ENCODE measurements at places on chromosomes 6 and 20.

DNA sequence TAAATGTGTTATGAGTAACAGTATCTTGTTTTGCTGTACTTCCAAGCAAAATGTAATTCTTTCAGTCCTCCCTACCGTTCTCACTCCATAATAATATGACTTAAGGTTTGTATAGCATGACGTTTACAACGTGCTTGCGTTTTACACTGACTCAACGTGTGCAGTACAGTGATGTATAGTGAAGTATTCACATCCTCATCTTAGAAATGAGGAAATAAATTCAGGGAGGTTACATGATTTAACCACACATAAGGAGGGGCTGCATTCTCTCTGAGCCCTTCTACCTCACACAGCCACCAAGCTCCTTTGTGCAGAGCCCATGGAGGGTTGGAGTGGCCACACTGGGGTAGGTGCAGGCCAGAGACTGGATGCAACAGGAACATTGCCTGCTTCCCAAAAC, 164.5 kb downstream of the MTHFD1L start:
- DNase-seq, result no peak

DNA sequence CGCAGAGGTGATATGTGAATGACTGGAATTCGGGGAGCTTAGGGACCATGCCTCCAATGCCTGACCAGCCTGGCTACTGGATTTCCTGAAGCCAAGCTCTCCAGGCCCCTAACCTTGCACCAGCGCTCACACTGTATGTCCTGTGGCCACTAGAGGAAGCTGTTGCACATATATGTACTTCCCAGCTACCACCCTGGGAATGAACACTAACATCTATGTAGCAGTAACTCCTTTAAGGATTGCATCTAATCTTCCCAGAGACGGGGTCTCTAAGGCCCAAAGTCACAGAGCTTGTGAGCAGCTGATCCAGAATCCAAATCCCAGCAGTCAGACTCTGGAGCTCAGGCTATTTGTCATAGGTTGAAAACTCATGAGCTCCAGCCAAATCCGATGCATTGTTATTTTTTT, 20.4 kb upstream of the BPIFB1 start:
- peak; percentile 1 for DNase-seq

GRCh38 chr6:17665132-17665531, 41.6 kb downstream of the NUP153 start:
- peak; percentile 40 for DNase-seq

DNA sequence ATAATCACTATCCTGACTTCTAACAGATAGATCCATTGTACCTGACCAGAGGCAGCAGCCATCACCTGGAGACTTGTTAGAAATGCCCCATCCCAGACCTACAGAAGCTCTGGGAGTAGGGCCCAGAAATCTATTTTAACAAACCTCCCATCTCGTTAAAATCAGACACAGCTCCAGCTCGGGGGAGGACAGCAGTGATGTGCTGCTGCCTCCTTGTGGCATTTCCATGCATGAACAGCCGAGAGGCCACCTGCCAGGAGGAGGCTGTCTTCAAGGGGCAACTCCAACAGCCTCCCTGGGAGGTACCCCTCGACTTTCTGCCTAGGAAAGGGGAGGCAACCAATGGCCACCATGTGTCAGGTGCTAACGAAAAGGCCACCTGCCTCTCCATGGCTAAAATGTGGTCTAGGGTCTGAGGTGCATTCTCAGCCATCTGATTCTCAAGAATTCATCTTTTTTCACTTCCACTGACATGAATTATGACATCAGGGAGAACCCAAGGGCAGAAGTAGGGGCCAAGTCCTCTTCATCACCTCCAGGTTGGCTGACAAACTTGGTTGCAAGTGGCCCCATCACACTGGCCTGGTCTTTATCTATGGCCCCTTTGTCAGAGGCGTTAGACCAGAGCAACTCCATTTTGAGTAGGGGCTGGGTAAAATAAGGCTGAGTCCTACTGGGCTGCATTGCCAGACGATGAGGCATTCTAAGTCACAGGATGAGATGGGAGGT, 12.2 kb upstream of the KCNK15 start:
- peak; percentile 56 for DNase-seq

DNA sequence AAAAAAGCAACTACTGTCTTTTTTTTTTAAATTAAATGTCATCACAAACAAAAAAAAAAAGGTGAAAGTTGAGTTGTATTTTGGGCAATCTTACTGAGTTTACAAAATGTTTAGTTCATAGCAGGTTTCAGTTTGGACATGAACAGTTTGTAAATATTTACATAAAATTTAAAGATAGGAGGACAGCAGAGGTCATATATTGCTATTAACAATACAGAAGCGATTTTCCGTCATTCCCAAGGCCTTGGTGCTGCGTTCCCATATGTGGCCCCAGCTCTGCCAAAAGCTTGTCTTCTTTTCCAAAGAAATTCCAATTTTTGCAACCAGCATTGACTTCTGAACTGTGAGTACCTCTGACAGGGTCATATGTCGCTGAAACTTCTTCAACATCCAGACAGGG, 5.1 kb downstream of the BACH2 start:
- no peak for DNase-seq

DNA sequence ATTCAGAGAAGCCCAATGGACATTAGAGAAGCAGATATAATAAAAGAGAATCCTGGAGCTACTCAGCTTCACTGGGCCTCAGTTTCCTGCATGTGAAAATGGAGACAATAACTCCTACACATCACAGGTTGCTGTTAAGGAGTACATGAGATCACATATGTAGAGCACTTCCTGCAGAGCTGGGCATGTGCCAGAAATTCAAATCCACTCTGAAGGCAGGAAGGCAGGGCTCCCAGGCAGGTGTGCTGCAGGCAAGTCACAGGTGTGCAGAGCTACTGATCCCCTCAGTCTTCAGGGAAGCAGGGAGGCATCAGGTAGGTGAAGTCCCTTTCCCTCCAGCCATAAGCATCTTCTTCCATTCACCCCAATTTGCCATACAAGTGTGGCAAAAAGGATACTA, 48.0 kb downstream of the DST start:
- peak; percentile 2 for DNase-seq

- no peak for DNase-seq
These were observed 43.8 kb upstream of the SIRPA start for GRCh38 chr20:1851396-1851795.

- no peak for DNase-seq
These were observed 97.2 kb downstream of the DACT2 start for GRCh38 chr6:168222115-168223043.

- DNase-seq, result peak; percentile 53
These were observed 648 bp downstream of the COL19A1 start for GRCh38 chr6:69866770-69867638.

GRCh38 chr6:41633056-41633634, 5.1 kb upstream of the MDFI start:
- DNase-seq, result no peak

- no peak for DNase-seq
These were observed 300.2 kb upstream of the SYNCRIP start for GRCh38 chr6:85942844-85943243.

DNA sequence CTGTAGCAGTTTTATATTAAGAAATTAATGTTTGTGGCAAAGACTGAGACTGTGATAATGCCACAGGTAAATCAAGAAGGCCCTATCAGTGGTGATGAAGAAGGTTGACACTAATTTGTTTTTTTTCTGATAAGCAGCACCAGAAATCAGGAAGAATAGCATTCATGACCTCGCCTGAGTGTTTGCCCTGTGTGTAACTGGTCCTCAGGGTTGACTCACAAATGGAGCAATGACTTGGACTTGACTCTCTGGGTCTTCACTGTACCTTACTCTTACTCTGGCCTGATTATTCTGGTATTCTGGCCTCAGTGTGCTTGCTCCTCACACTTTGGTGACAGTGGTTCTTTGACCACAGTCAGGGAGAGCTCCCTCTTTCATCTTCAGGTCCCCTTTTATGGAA, 243.9 kb downstream of the HAO1 start:
- DNase-seq, result no peak

DNA sequence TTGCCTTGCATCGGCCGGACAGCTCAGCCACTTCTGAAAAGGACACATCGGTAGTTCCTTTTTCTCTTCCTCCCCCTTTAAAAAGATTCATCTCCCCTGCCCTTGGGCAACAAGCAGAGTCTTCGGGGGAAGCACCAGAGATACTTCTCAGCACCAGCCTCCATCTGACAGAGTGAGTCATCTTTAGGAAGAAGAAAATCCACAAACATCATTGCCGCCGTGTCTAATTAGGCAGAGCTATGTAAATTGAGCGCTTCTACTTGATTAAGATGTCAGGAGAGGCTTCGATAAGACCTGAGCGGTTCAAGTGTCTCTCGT, 186.4 kb downstream of the TAF4 start:
- DNase-seq, result no peak

DNA sequence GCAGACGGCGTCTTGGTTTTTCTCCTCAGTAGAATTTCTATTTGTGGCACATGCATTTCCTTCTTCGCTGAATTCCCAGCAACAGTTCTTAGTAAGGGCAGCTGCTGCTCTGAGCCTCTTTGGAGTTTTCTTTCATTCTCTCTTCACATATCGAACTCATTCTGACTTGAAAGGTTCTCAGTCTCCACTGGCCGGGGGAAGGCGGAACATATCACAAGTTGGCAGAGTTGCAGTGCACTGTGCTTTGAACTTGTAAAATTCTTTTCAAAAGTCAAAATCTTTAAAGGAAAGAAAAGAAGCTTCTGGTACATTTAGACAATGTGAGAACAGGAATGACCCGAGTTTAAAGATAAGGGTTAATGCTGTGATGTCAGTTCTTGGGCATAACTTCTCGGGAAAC, 286.1 kb upstream of the MAP3K7 start:
- no peak for DNase-seq

- no peak for DNase-seq
These were observed 118.1 kb downstream of the MACROD2 start for GRCh38 chr20:14113416-14113815.

DNA sequence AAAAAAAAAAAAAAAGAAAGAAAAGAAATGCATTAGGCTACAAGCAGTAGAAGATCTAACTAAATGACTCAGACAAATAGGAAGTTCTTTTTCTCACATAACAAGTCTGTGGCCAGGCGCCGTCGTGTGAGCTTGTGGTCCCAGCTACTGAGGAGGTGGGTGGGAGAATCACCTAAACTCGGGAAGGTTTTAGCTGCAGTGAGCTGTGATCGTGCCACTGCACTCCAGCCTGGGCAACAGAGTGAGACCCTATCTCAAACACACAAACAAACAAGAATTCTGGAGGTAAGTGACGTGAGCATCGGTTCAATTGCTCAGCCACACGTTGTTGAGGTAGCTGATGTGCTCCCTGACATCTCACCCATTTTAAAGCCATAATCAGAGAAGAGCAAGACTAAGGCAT, 37.9 kb upstream of the SLC23A2 start:
- DNase-seq, result peak; percentile 54

DNA sequence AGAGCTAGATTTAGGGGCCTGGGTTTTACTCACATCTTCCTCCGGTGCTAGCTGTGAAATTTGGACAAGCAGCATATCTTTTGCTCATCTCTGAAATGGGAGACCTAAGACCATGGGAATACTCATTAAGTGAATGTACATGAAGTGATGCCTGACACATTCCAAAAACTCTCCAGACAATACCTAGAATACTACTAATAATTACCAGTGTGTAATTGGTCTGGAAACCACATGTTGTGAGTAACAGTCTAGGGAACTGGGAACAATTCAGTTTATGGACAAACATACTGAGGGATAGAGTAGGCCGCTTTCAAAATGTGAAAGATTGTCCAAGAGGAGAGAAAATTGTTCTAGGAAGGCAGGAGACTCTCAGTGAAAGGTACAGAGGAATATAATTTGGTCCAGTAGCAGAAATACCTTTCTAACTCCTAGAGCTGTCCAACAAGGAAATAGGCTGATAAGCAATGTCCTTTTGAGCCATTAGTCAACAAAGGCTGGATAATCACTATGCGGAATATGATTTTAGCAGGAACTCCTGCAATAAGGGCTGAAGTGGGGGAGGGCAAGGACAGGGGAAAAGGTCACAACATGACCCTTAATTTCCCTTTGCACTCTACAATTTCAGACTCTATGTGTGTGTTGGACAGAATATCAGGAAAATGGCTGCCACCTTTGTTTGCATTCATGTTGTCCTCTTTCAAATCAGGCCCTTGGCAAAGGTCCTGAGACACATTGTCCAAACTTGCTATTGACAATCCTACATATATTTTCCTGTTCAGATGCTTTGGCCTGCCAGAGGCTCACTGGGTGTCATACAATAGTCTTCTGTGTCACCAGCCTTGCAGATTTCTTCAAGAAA, 315.4 kb downstream of the PLCB1 start:
- DNase-seq, result no peak

DNA sequence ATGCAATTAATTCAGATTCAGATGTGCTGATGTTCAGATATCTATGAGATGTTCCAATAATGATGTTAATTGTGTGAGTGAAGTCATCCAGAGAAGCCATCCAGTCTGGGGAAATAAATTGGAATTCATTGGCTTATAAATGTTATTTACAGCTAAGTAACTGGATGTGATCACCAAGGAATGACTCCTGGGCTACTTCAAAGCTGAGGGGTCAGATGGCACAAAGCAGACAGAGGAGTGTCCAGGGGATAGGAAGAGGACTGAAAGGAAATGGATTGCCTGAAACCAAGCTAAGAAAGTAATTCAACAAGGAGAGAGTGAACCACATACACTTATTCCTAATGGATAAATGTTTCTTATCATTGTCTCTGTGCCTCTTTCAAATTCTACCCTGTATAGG, 4.5 kb upstream of the MLIP start:
- no peak for DNase-seq

DNA sequence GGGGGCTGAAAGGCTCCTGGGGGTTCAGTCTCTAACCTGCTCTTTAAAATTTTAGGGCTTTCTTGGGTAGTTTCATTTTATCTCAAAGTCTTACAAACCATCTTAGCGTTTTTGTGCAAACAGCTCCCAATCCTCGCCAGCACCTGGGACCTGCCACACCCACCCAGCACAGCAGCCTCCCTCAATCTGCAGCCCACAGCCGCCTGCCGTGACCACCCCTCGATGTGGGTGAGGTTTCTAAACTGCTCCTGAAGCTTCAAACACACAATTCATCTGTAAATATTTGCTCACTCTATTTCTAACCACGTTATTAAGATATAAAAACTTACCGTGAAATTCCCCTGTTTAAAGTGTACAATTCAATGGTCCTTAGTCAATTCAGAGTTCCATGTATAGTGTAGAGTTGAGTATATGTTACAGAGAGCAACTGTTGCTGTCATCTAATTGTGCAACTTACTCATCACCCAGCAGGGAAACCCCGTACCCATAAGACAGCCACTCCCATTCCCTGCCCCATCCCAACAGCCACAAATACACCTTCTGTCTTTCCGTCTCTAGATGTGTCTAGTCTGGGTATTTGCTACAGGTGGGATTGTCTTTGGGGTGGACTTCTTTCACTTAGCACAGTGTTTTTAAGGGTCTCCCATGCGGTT, 381.0 kb downstream of the TAF4 start:
- DNase-seq, result no peak

DNA sequence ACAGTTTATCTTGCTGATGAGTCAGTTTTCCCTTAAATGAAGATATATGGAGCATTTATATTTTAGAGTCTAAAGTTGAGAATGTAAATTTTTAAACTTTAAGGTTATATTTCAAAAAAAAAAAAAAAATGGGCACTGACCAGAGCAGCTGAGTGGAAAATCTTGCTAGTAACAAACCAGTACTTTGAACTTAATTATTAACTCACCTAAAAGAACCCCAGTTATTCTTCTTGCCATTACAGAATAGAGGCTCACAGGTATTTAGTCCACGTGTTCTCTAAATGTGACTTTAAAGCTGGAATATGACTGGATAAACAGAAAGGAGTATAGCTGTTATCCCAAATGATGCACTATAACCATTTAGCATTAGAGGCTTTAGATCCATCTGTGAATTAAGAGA, 178.4 kb downstream of the COL9A1 start:
- no peak for DNase-seq
